CD4-positive, alpha-beta T cell treated with Interleukin-4 for 4 hours (primary cell): ENCODE measurements at places on chromosomes 12 and 14.

DNA sequence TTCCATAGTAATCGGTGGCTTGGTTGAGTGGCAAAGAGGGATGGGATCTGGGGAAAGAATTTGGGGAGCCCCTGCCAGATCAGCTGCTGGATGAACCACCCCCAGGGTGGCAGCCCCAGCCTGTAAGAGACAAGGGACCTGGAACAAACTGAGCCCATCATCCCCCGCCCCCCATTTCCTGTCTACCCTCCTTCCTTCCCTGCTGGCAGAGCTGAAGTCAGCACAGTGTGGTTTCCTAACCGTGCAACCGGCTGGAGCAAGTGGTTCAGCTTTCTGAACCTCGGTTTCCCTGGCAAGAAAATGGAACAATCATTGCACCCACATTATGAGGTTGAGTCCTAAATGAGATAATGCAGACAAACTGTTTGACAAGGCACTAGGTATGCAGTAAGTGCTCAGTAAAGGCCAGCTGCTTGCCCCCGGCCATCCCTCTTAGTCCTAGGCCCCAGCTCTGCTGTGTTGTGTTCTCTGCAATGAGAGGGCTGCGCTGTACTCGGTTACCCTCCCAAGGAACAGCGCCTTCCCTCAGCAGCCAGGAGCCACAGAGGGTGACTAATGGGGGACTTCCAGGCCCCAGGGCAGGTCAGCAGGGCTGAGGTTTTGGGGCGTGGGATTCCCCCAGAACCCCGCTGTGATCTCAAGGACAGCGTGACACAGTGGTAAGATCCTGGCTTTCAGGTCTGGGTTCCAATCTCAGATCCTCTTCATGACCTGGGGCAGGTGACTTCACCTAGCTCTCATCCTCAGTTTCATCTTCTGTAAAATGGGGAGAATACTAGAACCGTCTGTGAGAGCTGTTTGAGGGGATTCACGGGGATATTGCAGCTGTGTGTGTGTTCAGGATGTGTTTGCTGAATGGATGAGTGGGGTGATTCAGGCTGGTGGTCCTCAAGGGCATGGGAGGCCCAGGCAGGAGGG, 16.5 kb downstream of the SELPLG start:
- peak; percentile 95 for DNase-seq

- no peak for DNase-seq
Measured at GRCh38 chr12:26523708-26524150, 309.3 kb downstream of the ITPR2 start.

DNA sequence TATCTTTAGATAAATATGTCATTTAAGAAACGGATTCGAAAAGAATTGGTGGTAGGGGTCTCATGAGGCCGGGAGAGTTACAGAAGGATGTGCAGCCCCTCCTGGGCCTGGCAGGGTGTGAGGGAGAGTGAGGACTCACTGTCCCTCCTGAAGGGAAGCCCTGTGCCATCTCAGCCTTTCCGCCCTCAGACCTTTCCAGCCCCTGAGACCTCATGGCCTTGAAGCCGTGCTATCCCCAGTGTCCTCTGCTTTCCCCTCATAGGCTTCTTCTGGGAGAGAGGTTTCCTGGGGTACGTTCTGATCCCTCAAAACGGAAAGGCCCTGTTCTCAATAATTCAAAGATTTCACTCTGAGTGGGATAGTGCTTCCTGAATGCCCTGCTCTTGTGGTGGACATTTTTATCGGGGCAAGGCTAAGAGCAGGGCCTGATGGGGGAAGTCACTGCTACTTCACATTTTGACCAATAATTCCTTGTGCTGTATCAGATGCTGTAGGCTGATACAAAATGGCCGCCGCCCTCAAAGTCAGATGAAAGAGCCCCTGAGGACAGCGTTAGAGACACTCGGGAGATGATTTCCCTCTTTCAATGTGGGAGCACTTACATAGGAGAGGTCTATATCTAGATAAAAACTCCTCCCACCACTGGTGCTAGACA, 1.3 kb downstream of the CD4 start:
- peak; percentile 39 for DNase-seq

DNA sequence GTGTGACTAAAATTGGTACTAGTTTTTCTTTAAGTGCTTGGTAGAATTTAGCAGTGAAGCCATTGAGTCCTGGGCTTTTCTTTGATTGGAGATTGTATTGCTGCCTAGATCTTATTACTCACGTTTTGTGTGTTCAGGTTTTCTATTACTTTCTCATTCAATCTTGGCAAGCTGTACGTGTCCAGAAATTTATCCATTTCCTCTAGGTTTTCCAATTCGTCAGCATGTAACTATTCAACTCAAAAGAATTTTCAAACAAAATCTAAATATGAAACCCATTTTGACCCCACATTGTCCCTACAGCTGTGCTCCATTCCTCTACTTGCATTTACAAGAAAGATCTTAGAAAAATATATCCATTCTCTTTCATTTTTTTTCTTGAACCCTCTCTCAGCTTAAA, 1613.4 kb upstream of the SEL1L start:
- DNase-seq: no peak

DNA sequence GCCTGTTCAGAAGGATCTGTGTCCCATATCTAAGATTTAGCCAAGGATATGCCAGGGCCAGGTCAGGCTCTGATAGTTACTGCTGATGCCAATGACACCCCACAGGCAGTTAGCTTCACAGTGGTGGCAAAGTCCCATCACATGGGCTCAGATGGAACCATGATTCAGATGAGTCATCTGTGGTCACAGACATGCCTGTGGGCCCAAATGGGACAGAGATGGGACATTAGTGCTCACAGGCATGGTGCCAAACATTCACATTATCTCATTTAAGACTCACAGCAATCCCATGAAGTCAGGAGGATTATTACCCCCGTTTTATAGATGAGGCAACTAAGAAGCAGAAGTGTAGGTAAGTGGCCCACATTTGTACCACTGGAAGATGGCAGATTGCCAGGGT, 207.8 kb downstream of the DPF3 start:
- DNase-seq: no peak

DNA sequence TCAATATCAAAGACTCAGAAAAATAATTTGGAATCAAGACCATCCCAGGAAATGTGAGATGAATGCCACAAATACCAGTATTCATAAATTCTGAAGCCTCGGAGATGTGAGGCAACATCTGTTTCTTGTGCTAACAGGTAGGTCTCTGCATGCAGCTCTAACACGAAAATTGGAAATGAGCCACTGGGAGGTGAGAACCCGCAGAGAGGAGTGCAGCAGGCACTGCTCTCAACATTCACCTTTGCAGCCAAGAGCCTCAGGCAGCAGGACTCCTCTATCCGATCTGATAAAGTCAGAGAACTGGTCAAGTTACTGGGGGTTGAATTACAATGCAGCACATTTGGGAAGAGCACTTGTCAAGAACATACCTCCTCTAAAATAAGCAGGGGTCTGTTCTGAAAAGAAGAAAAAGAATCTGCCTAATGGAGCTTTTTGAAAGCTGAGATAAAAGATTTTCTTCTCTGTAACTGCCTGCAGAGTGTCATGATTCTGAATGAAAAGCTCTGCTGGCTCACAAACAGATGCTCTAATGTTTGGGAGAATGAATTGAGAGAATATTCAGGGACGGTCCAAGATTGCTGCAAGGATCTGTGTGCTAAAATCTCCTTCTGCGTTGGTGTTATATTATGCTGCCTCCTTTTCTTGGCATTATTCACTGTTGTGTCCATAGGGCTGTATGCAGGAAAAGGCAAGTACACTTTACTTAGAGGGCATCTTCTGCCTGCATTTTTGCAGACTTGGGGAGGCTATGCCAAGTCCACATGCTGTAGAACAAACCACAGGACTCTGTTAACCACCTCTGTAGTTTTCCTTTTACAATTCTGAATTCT, 209.6 kb upstream of the KRR1 start:
- DNase-seq: no peak
